Karpas-422 (cell line): ENCODE measurements at places on chromosomes 11 and 22. TPM values are rescaled to one million over a fixed set of nuclear protein-coding genes. Genes with fewer than 3 reads are reported as not detected.

GRCh38 chr11:15655552-15655951 is 540.8 kb downstream of the INSC start:
- DNase-seq: no peak

The PISD gene
- 31.6 and 45.8 TPM in 2 replicates for total RNA-seq

DNA sequence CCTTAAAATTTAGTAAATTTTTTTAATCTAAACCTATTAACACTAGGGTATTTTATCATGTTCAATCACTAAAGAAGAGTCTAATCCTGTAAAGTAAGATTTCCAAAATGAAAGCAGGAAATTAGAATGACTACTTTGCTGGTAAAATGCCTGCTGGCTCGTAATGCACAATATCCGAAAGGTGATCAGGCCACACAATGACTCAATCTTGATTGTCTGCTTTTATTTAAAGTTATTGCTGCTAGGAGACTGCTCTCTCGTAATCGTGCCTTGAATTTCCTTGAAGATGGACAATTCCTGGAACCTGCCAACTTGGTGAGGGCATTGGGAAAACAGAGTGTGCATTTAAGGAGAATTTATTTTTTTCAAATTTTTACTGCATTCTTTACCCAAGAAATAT is 1786.5 kb upstream of the RAG2 start:
- no peak for DNase-seq

GRCh38 chr11:27052668-27053067 is 12.1 kb downstream of the BBOX1 start:
- DNase-seq: no peak

DNA sequence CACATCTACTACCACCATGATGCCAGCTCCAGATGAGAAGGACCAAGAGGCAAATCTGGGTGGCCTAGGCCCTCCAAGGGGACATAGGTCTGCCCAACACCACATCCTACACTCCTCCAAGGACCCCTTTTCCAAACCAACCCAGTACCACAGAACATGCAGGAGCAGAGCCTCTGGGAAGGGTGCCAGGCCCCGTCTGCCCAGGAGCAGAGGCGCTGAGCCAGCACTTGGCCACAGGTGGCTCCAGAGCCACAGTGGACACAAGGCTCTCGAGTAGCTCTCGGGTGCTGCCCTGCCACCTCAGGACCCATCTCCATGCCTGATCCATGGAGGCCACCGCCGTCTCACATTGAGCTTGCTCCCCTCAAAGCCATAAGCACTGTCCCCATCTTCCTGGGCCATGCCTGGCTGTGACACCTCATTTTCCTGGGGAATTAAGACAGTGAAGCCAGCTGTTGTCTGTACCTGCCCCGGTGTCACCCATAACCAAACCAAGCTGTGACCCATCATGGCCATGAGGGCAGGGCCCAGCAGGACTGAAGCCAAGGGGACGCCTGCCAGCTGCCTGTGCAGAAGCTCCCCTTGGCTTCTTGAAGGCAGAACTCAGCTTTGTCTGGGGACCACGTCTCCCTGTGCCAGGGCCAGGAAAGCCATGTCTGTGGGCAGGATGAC is 7.4 kb downstream of the MOB2 start:
- DNase-seq: no peak

The RABL2B gene
- 26.4 and 26.8 TPM in 2 replicates for total RNA-seq

DNA sequence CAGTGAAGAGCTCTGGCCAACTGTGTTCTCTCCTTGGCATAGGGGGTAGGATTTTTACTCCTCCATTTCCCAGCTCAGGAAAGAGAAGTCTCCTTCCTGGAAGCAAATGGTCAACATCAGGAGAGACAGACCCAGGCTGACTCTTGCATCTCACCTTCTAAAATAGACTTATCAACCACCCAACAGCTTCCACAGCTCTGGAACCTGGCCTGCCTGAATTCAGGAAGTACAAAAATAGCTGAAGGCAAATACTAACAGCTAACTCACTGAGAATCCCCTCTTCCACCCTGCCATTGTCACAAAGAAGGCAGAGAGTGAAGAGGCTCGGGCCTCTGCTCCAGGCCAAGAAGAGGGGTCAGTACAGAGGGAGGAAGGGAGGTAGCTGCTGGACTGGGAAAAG is 213.6 kb downstream of the NXPE2 start:
- no peak for DNase-seq

DNA sequence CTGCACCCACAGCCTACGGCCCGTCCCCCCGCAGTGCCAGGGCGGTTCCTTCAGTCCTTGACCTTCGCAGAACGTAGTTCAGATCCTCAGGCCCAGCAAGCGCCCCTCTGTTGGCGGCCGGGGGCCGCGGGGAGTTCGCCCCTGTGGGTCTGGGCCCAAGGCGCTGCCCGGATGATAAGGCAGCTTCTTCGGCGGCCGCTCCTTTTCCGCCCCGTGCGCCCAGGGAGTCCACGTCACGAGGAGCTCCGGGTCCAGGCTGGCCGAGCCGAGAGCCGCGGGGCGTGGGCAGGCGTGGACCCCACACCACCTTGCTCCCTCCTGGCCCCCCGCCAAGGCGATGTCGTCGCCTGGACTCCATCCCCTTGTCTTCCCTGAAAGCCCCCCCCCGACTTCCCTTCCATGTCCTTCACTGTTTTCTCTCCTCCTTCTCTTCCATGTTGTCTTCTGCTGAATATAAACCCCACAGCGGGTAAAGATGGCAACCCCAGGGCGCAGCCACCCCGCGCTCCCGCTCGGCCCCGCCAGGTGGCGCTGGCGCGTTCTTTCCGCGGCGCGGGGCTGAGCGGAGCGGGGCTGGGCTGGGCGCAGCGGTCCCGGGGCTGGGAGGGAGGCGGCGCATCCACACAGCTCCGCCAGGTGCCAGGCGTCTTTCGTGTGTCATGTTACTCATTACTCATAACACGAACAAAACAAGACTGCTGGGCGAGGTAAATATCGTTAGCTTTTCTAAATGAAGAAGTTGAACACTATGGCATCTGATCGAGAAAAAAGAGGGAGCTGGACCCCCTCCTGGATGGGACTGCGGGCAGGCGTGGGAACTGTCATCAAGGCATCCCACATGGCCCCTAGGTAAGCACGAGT is 321.0 kb downstream of the NTM start:
- DNase-seq: peak; percentile 58

DNA sequence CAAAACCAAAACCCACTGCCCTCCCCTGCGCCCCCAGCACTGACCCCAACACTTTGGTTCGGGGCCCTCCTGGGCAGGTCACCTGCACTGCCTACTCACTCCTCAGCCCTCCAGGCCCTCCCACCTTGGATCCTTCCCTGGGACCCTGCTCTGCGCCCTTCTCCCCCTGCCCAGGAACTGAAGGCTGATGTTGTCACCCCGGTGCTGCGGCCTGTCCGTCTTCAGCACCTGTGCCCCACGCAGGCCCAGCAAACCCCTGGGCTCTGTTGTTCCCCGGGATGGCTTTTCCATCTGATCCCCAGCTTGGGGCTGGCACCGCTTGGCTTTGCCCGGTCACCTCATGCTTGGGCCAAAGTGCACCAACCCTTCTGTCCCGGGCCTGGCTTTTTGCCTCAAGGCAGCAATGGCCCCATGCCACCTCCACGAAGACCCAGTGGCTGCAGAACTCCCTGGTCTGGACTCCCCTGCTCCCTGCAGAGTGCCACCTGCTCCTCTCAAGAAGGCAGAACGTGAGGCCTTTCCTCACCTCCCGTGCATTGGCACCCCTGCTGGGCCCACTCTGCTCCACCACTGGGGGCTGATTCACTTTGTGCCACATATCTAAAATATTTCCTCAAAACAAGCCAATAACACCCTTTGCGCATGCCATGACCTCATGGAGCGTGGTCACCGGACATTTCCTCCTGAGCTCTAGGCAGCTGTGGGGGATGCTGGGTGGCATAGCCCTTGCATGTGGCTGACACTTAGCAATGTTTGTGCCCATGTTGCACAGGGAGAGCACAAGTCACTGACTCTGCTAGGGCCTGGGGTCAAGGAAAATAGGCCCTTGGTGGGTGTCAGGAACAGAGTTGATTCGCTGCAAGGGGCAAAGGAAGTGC is 8.8 kb downstream of the PPM1F start:
- no peak for DNase-seq

The UPB1 gene
- total RNA-seq: 0.19 and 1.3 TPM in 2 replicates

The ARHGEF17 gene
- 0.11 TPM in 1 of 2 replicates, not detected in the other for total RNA-seq

The MTMR3 gene
- 11.3 and 12.5 TPM in 2 replicates for total RNA-seq

The UPK3A gene
- total RNA-seq: not detected in 2 replicates

DNA sequence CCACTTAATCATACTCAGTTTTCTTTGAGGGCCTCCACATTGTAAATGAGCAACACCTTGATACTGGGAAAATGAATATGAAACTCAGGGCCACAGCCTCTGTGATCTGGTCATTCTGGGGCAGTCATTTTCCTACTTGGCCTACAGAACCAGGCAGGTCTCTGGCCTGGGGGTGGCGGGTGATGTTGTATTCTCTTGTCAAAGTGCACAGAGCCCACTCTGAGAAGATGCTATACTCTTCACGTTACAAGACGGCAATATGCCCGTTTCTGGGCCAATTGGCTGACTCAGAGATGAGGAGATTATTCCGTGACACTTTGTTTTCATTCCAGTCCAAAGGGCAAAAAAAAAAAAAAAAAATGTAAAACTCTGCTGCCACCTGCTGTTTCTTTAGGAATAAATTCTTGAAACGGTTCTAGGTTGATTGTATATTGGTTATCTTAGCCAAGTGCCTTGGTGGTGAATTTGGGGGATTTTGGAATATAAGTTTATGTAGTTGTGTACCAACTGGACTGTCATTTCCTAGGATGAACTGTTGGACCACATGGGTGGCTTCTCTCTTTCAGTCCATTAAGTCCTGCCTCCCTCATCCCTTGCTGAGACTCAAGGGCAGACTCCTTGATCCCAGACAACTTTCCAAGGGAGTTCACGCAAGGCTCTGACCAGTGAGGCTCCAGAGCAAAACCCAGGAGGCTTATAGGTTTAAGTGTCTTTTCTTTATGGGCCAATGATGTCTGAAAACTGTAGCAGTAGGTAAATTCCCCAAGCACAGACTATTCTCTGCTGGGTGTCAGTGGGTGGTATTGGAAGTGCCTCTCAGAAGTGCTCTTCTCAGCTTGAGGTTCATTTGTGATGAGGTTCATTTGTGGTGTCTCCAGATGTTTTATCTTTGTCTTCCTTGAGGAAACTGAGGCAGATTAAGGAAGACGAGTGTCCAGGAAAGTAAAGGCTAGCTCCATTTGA is 18.2 kb downstream of the ADM start:
- DNase-seq: peak; percentile 82

The LRRC32 gene
- total RNA-seq: 43.5 and 58.4 TPM in 2 replicates

DNA sequence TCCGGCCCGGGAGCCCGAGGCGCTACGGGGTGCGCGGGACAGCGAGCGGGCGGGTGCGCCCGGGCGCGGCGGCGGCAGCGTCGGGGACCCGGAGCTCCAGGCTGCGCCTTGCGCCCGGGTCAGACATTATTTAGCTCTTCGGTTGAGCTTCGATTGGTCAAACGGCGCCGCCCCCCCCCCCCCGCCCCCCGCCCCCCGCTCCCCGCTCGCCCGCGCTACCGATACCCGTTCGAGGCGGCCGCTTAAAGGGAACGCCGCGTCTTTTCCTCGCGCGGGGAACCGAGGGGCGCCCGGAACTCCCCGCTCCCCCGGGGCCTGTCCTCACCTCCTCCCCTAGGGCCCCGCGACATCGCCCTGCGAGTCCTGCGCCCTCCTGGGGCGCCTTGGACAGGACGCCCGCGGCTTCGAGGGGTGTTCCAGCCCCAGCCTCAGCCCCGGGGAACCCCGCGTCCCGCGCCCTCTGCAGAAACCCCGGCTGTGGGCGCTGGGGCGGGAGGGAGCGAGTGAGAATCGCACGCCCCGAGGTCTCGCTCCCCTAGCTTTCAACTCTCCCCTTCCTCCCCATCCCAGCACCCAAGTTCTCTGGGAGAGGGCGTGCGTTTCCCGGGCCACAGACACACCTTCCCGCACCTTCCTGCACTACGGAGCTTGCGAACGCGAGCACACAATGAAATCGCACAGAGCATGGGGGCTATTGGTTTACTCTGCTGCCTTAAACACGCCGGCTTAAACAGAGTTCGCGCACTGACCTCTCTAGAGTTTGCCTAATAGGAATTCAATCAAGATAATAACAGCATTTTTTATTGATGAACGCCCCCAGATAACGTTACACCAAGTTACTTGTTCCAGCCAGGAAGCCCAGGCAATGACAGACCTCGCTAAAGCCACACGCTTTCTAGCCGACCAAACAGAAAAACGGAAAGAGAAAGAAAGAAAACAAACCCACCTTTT is at the start of gene BDNF:
Gene BDNF (minus strand): TSS at position 105 of the 951 bp plus-strand sequence. CDS start 41,891 bp downstream, outside the sequence.
- DNase-seq: peak; percentile 57

DNA sequence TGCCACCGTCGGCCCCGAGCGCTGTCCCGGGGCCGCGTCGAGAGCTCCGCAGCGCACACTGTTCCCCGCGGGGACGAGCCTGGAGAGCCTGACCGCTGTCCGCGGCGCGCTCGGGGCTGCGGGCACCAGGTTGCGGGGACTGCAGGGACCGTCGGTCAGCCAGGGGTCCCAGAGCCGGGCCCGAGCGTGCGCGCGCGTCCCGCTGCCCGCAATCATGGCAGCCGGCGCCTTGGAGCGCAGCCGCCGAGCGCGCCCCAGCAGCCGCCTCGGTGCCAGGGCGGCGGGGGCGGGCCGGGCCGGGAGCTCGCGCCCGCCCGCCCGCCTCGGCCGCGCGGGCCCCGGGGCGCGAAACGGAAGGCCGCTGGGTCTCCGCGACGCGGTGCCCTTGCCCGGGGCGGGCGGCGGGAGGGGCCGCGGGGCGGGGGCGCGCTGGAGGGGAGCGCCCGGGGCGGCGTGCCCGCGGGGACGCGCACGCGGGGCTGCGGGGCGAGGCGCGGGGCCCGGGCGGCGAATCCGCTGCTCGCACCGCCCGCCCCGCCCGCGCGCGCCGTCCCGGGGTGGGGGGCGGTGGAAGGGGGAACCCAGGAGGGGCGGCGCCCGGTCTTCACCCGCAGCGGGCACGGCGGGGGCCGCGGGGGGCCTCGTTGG is 79.4 kb upstream of the PPARA start:
- DNase-seq: peak; percentile 88

DNA sequence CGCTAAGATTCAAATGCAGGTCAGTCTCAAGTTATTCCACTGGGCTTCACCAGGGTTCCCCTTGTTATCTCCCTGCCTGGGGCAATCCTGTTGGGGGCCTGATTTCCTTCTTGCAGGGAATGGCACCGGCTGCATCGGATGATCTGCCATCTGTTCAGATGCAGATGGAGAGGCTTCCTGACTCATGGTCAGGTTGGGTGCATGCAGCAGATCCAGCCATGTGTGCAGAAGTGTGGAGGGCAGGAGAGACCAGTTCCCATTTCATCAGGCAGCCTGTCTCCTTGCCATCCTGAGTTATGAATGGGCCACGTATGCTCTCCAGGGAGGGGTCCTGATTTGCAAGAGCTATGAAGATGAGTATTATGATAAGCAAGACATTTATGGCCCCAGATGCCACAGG is 161.2 kb upstream of the PLET1 start:
- no peak for DNase-seq
